ENCODE measurements at places on chromosomes 4 and X.

DNA sequence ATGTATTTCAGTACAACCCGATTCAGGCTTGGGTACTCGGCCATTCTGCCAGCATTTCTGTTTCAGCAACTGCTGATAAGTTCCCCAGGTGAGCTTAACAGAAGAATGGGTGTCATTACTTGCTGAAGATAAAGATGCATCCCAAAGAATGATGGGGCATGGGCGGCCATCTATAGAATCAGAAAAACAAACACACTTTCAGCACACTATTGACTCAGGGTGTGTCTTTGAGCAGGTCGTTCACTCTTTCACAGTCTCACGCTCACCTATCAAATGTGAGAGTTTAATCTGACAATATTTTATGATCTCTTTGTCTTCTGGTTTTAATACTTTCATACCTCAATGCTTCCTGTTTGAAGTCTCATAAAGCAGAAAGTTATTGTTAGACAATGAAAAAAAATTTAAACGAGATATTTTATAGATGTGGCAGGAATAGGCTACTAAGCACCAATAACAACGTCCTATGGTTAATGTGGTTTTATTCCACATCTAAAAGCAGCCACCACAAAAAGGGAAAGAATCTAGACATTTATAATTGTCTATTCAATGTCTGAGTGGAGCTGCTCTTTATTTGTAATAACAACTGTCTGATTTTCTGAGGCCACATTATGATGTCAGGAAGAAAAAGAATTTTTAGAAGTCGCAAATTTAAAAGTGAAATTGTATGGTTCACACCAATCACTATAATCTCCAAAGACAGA, 17.0 kb downstream of the GASK1B start:
- DNase-seq: no peak

DNA sequence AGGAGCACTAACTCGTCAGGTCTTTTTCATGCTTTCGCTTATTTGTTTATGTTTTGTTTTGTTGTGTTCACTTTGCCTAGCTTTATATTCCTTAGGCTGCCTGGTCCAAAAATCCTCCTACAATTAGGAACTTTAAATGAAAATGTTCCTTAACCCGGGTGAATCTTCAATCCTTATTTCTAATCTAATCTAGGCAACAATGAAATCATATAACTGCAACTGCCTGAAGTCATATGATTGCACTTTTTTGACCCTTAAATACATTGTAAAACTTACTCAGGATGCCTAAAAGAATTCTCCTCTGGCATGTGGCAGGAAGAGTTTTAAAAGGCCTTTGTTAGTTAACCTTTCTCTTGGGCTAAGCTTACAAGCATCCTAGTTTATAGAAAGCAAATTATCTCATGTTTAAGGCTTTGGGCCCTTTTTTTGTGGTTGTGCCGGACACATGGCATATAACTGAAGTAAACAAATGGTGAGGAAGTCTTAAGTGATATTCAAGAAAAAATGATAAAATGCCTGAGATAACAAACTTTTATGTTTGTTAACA, 279.4 kb downstream of the FAT4 start:
- DNase-seq: no peak

- DNase-seq: no peak
Measured at GRCh38 chr4:88743696-88744095, 46.1 kb upstream of the NAP1L5 start.

DNA sequence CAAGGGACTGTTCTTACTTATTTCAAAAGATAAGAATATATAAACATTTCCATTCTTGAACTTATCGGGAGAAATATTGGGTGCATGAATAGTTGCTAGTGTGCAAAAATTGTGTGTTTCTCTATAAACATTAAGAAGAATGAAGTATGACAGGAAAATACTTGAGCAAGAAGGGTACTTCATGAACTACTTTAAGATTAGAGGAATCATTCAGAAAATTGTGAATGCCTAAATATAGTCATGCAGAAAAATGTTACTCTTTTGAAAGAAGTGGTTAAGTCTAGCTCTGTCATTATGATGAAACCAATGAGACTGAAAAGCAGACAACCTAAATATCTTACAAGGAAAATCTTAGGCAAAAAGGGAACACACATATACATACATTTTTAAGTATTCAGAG, 207.8 kb upstream of the PCDH18 start:
- no peak for DNase-seq

- DNase-seq: no peak
Measured at GRCh38 chr4:74386159-74386558, 21.2 kb downstream of the EREG start.

GRCh38 chr4:53861856-53862610, 202.4 kb downstream of the CHIC2 start:
- DNase-seq: no peak

DNA sequence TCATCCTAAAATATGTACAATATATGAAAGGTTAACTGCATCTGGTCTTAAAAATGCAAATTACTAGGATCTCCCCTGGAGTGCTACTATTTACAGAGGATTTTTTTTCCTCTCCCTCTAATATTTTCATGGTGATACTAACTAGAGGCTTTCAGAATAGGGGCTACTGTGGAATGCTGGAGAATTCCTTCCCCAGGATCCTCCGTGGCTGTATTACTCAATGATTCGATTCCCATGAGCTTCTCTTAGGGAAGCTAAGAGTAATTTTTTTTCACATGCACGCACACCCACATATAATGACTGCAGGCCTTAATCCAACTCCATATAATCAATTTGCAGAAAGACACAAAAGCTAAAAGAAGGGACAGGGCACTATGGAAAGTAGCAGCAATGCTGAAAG, 184.7 kb downstream of the ARHGAP6 start:
- no peak for DNase-seq

GRCh38 chr4:154719087-154719486, 24.7 kb upstream of the LRAT start:
- DNase-seq: no peak

DNA sequence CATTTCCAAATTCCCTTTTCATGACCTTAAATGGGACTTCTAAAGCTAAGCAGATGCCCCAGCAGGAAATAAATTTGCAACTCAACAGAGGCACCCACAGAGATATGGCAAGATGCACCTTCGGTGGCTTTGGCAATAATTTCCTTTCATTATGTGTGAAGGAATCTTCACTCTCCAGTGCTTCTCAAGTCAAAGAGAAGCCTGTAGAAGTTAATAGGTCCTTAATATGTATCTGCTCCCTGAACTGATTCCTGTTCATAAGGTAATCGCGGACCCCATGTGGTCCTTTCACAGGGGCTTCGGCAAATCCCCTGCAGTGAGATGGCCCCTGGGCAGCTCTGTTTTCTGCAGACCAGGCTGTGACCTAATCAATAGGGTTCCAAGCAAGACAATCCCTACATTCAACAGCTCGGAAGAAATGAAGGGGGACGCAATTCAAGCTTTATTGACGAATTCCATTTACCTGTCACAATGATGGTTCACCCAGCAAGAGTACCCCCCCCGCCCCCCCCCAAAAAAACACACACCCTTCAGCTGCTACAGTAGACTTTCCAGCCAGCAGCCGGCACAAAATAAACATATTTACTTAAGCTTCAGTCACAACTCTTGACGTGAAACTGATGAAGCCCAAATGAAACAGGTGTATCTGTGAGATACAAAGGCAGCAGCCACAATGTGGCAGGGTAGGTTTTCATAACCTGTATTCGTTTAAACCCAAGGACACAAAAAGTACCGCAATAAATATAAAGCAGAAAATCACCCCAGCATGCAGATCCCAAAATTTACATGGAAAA, 35.3 kb downstream of the FAT1 start:
- DNase-seq: no peak

- no peak for DNase-seq
Measured at GRCh38 chrX:109389917-109390316, 92.0 kb downstream of the GUCY2F start.

DNA sequence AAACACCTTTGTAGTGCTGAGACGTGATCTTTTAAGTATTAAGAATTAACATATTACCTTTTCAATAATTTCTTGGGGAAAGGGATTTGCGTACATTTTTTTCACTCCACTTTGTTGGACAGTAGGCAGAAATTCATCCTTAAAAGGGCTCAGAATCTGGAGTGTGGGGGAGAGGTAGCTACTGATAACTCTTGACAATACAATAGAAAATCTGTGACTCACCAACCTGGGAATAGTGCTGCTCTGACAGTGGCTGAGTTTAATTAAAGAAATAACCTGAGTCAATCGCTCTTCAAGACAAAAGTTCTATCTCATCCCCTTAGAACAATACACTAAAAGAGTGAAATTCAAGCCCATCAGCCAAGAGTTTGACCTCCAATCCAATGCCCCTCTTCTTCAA, 60.2 kb downstream of the SLC9A7 start:
- no peak for DNase-seq

- no peak for DNase-seq
Measured at GRCh38 chr4:30281986-30282385, 438.2 kb upstream of the PCDH7 start.

GRCh38 chrX:15320297-15320696, 4.9 kb upstream of the ASB11 start:
- DNase-seq: no peak

- no peak for DNase-seq
Measured at GRCh38 chrX:148541584-148541940, 41.1 kb downstream of the AFF2 start.

- DNase-seq: no peak
Measured at GRCh38 chr4:73676861-73677323, 56.7 kb upstream of the RASSF6 start.

DNA sequence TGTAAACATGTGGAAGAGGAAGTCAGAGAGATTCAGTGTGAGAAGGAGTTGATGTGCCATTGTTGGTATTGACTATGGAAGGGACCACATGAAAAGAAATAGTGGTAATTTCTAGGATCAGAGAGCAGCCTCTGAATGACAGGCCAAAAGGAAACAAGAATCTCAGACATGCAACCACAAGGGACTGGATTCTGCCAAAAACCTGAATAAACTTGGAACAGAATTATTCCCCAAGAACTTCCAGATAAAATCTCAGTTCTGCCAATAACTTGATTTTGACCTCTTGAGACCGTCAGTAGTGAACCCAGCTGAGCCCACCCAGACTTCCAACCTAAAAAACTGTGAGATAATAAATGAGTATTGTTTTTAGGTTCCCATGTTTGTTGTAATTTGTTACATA, 653.6 kb upstream of the NR3C2 start:
- no peak for DNase-seq

GRCh38 chr4:142567620-142568451, 278.3 kb downstream of the INPP4B start:
- DNase-seq: no peak

GRCh38 chrX:106780264-106780663, 22.2 kb upstream of the TBC1D8B start:
- no peak for DNase-seq

GRCh38 chr4:2299794-2300193, 37.9 kb upstream of the MXD4 start:
- DNase-seq: no peak

DNA sequence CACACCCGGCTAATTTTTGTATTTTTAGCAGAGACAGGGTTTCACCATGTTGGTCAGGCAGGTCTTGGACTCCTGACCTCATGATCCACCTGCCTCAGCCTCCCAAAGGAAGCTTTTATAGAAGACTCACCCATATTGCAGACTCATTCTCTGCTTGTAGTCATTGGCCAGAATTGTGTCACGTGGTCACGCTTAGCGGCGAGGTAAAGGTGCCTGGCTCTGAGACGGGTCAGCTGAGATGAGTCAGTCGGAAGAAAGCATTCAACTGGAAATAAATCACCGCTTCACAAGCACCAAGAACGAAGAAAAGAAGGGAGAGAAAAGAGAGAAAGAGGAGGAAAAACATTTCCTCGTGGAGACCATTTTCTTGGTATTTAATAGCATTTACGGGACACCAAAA, 218.8 kb upstream of the NOCT start:
- DNase-seq: no peak

GRCh38 chr4:112817933-112818593, 181.1 kb downstream of the LARP7 start:
- DNase-seq: no peak

DNA sequence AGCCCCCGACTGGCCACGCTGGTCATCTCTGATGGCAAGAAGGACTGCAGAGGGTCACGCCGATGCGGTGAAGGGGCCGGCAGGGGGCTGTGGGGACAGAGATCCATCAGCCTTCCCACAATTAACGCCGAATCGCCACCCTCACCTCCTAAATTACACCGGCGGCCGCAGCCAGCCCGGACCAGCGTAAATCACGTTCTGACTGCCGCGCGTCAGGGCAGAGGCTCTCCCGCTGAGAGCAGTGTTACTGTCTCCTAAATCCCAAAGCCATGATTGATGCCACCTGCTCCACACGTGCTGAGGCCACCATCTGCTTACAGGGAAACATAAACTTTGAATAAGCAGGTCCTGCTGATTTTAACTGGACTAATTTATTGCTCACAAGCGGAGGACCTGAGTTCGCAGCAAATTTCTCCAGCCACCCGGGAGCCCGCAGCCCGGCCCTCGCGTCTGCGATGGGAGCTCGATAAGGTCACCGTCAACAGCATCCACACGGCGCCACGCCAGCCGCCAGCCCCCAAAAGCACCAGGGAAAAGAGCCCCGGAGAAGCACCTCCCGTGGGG, 127.3 kb upstream of the NKX1-1 start:
- no peak for DNase-seq

GRCh38 chrX:11244636-11245035, 48.6 kb upstream of the AMELX start:
- no peak for DNase-seq

GRCh38 chr4:89719536-89720090, 117.3 kb downstream of the SNCA start:
- no peak for DNase-seq

- DNase-seq: no peak
Measured at GRCh38 chr4:169117591-169118081, 107.6 kb upstream of the CBR4 start.

DNA sequence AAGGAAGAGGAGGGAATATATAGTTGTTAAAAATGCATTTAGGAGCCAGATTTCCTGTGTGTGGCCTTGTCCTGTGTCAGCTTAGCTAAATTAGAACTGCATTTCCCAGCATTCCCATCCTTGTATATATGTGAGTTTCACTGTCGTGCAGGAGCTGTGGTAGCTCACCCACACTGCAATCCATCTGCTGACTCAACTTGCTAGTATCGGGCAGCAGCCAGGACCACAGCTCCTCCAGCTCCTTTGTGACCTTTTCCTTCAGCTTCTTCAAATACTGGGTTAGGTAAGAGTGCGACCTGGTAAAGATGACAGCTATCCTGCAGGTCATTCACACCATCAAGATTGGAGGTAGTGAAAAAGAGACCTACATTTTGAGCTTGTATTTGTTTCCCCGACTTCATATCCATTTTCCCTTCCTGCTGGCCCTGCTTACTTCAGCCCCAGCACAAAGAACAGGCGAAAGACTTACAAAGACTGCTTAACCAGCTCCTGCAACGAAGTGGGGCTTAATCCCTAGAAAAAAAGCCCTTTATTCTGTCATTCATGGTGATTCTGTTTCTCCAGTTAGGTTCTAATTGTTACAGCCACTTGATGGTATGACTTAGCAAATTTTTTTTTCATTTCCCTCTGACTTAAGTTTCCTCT, 11.4 kb downstream of the ASIC5 start:
- DNase-seq: no peak

Measured in activated CD4-positive, CD25-positive, alpha-beta regulatory T cell (primary cell).